ENCODE measurements at places on chromosomes 1 and 21.

GRCh38 chr1:62437273-62437940, 558 bp downstream of the USP1 start:
- DNase-seq, result peak; percentile 24

GRCh38 chr1:157193702-157194391, 55.7 kb upstream of the ETV3 start:
- DNase-seq, result peak; percentile 20

DNA sequence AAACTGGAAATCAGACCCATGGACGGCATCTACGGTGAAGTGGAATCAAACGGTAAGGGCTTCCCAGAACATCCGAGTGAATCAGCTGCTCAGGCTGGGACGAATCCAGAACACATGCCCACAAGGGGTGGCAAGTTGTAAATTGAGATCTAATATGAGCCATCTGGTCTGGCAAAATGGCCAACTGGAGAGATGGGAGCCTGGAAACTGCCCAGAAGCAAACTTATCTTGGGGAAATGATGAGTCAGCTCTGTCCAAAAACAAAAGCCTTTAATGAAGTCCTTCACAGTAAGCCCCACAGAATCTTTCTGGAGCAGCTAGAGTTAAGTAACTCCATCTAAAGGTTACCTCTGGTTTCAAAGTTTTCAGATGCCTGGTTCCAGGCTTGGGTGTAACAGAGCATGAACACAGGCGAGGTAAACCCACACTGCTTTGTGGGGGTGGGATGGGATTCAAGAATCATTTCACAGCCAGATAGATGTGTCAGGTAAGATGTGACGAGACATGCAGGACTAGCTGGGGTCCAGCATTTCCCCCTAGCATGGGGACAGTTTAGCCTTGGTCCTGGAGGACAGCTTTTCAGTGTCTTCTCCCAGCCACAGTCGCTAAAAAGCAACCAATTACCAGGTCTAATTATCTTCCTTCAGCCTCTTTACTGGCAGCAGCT, 10.5 kb upstream of the SRP9 start:
- no peak for DNase-seq

GRCh38 chr21:25573409-25574206, 33.7 kb downstream of the MRPL39 start:
- no peak for DNase-seq

GRCh38 chr21:44288251-44289110, 2.8 kb downstream of the AIRE start:
- no peak for DNase-seq

DNA sequence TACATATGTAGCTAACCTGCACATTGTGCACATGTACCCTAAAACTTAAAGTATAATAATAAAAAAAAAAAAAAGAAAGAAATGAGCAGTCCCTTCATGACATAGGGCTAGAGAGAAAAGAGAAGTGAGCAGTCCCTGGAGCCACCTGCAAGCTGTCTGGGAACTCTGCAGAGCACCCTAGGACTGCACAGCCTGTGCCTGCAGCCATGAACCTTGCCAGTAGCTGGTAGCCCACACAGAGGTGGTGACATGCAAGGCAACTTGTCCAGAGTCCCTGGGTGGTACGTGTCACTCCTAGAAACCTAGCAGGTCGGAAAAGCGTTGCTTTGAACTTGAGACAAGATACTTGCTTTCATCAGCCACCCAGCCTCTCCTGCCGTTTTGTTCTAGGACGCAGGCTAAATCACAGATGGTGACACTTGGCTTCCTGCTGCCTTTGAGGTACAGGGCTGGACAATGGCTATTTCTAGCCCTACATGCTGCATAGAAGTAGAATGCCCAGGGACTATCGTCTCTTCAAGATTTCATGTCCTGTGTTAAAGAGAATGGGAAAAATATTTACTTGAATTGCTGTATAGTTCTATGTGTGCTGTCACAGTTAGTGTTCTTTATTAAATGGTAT, 260.9 kb downstream of the LTN1 start:
- DNase-seq, result no peak

GRCh38 chr1:218069180-218069579, 215.9 kb upstream of the RRP15 start:
- no peak for DNase-seq

DNA sequence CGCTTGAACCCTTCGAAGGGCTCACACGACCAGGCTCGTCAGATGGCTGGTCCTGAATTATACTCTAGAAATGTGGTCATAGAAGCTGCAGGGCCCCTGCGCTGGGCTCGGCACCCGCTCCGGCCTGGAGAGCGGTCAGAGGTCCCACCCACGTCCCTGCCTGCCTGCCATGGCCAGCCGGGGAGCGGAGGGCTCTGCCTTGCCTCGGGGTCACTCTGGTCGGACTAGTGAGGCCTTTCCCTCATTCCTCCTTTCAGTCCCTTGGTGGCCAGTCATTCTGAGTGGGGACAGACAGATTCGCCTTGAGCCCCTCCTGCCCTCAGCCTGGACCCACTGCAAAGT, 529 bp upstream of the MARCKSL1 start:
- no peak for DNase-seq

GRCh38 chr1:52059321-52059720, 3.2 kb downstream of the BTF3L4 start:
- no peak for DNase-seq

GRCh38 chr1:226634611-226635246, 86.2 kb downstream of the STUM start:
- no peak for DNase-seq

DNA sequence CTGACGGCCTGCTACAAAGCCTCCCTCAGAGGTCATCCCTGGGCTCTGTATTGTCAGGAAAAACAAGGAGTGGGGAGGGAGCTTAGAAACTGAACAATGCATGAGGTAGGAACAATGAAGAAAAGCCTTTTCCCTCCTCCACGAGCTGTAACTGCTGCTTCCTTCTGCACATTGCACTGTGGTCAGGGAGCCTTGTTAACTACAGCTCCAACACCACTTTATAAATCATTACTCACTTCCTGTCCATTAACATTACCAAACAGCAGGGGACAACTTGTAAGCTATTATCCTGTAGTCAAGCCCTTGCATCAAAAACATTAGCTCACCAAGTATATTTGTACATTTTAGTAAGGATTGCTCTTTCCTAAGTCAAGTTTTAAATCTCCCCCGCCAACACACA, 336.0 kb upstream of the NR5A2 start:
- DNase-seq, result no peak

DNA sequence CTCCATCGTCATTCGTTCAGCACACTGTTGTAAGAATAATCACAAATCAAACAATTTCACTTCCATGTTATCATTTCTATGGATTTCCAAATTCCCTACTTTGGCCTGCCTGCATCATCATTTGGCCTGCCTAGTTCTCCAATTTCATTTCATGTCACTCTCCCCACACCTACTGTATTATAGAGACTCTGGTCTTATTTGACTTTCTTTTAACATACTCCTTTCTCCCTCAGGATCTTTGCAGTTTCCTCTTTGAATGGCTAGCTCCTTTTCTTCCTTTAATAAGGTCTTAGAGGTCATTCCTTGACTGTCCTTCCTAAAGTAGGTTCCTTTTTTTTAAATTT, 36.3 kb upstream of the PODN start:
- no peak for DNase-seq

GRCh38 chr1:89987159-89987819, 7.6 kb upstream of the ZNF326 start:
- peak; percentile 58 for DNase-seq

Measured in activated CD4-positive, alpha-beta T cell treated with anti-CD3 and anti-CD28 coated beads, Interleukin-2, amount 50 U/mL, for 24 hours (primary cell).